RKO (cell line): ENCODE measurements at places on chromosomes 2 and 18.

GRCh38 chr18:36128530-36128870 lies 640 bp downstream of the SLC39A6 start:
- peak; percentile 29 for DNase-seq

GRCh38 chr2:217621391-217621801 lies 381.4 kb downstream of the TNS1 start:
- no peak for DNase-seq

GRCh38 chr2:105756435-105756834 lies 11.7 kb downstream of the NCK2 start:
- DNase-seq: no peak

DNA sequence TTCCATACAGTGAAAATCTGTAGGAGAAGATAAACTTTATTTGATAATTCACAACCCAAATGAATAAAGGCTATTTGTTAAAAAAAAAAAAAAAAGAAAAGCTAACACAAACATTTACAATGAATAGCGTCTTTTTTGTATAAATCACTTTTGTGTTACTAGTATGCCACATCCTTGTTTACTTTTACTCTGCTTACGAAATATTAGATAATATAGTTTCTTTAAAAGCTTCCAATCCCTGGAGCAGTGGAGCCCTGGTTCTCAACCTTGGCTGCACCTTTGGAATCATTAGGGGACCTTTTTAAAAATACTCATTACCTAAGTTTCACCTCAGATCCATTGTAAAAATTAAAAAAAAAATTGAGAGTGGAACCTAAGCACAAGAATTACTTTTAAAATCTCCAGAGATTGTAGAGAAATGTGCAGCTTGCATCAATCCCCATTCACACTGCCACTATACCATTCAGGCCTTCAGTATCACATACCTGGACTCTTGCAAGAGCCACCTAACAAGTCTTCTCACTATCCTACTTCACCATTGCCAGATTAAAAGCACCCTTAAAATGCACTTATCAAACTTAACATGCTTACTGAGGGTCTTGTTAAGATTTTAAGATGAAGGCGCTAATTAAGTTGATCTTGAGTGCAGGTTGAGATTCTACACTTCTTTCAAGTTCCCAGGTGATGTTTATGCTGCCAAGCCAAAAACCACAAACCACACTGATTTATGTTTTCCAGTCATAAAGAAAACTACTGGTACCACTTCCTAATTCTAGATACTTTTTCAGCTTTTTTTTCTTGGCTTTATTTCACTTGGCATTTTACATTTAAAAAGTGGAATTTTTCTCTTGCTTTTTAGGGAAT lies 59.7 kb upstream of the ZC3H15 start:
- DNase-seq: no peak

- no peak for DNase-seq
Measured at GRCh38 chr2:18169893-18170175, 291.4 kb downstream of the KCNS3 start.

- DNase-seq: no peak
Measured at GRCh38 chr2:238899386-238899785, 51.5 kb downstream of the TWIST2 start.

GRCh38 chr2:75066121-75066902 lies 107.9 kb downstream of the POLE4 start:
- no peak for DNase-seq

GRCh38 chr2:19461504-19462255 lies 103.3 kb upstream of the OSR1 start:
- DNase-seq: no peak

DNA sequence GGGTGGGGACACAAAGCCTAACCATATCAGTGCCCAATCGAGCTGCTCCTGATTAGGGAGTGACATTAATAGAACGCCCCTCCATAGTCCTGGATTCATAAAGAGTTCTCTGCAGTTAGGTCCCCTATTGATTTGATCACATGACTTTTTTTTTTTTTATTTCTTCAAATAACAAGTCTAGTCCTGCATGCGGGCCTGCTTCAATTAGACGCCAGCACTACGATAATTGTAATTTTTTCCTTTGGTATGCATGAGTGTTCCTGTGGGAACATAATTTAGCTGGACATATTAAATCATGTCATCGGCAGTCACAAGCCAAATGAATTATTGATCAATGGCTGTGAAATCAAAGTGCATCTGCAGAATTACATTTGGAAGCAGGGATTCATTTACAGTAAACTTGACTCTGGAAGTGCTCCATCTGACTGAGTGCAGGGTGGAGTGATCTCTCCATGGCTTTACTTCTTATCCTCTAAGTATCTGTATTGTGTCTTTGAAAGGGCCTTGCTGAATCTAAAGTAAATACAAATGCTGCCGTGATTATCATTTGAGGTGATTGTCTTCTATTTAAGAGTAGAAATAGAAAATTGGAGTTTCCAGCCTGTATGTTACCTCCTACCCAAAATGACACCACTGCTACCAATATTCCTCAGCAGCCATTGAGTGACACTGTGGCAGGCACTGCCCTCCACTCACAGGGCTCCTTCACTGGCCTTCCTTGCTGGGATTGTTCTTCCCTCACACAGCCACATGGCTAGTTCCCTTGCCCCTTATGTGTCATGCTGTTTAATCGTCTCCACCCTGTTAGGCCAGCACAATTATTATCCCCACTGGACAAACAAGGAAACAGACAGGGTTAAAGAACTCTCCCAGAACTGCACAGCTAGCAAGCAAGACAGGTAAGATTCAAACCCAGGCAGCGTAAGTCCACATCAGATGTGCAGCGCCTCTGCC lies 337.4 kb upstream of the ID2 start:
- no peak for DNase-seq

GRCh38 chr2:50343150-50343830 lies 688.6 kb downstream of the NRXN1 start:
- no peak for DNase-seq

DNA sequence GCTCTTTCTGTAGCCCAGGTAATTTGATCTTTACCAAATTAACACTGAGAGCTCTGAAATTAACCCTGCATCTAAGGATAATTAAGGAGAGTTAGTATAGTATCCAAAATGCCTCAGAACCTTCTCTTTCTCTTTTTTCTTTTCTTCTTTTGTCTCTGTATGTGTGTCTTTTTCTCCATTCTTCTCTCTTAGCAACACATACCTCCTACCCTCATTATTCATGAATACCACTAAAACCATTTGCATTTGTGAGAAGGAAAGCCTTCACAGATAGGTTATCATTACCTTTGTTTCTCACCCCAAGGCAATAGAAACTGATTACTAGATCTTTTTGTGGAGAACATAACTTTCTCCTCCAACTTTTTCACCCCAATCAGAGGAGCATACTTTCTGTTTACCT lies 376.5 kb upstream of the NXPH2 start:
- no peak for DNase-seq

- no peak for DNase-seq
Measured at GRCh38 chr2:66305718-66306117, 129.2 kb upstream of the MEIS1 start.
